Adrenal gland (tissue), 19 donors: ENCODE measurements at places on chromosomes 1 and 21. TPM values are rescaled to one million over a fixed set of nuclear protein-coding genes. Genes with fewer than 3 reads are reported as not detected.

The LCE1C gene
- polyA plus RNA-seq, result not detected

The FMO1 gene
- polyA plus RNA-seq, result 1.4 TPM

DNA sequence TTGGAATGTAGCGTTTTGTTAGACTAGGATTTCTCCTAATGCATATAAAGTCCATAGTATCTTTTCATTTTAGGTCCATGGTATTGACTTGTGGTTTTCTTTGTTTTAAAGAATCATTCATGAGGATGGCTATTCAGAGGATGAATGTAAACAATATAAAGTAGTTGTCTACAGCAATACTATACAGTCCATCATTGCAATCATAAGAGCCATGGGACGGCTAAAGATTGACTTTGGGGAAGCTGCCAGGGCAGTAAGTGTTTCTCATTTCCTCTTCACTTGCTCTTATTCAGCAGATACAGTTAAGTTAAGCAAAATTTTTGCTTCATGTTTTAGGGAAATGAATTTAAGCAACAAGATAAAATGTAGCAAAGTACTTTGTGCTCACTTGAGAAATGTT lies 25.4 kb downstream of the GNAI3 start:
- H3K27ac ChIP-seq, result no peak overlapping the region
- no peaks in the 10 kb centered on the region for H3K27me3 ChIP-seq
- no peak overlapping the region for H3K4me3 ChIP-seq
- H3K36me3 ChIP-seq, result no peaks in the 10 kb centered on the region
- no peak for DNase-seq
- peaks cover 7% of the 10 kb centered on the region for H3K4me1 ChIP-seq

DNA sequence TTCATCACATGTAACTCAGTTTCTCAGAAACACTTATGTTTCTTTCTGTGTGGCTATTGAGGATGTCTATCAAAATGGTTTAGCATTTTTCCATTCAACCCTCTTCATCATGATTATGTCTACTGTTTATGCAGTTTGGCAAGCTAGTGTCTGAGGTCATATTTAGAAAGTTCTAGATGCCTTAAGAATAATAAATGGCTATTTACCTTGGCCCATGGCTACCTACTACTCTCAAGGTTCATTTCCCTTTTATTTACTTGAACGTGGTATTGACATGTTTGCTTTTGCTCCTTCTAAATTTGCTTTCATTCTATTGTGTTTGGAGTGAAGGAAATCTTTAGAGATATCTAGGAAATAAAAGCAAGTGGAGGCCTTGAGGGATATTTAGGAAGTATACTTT lies 193.7 kb upstream of the OLFM3 start:
- no peak overlapping the region for H3K4me3 ChIP-seq
- H3K36me3 ChIP-seq, result no peaks in the 10 kb centered on the region
- no peaks in the 10 kb centered on the region for H3K27me3 ChIP-seq
- H3K4me1 ChIP-seq, result no peaks in the 10 kb centered on the region
- no peak overlapping the region for H3K27ac ChIP-seq
- no peak for DNase-seq
